ENCODE measurements at places on chromosomes 12 and 14. TPM values are rescaled to one million over a fixed set of nuclear protein-coding genes. Genes with fewer than 3 reads are reported as not detected.

Gene SOX5
- 32.8 TPM for total RNA-seq

DNA sequence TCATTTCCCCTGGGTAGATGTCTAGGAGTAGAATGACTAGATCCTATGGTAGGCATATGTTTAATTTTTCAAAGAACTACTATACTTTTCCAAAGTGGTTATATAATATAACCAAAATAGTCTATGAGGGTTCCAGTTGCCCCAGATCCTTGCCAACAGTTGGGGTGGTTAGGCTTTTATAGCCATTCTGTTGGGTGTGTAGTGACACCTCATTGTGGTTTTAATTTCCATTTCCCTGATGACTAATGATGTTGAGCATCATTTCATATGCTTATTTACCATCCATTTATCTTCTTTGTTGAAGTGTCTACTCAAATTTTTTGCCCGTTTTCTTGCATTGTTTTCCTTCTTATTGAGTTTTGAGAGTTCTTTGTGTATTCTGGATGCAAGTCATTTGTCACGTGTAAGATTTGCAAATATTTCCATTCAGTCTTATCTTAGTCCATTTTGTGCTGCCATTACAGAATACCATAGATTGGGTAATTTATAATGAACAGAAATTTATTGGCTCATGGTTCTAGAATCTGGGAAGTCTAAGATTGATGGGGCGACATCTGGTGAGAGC is 4.7 kb downstream of the SYNE2 start:
- no peaks in the 10 kb centered on the region for H3K36me3 ChIP-seq
- no peaks in the 10 kb centered on the region for H3K27me3 ChIP-seq
- DNase-seq, result no peak
- H3K4me1 ChIP-seq, result peaks cover 33% of the 10 kb centered on the region
- H3K4me3 ChIP-seq, result no peak overlapping the region

DNA sequence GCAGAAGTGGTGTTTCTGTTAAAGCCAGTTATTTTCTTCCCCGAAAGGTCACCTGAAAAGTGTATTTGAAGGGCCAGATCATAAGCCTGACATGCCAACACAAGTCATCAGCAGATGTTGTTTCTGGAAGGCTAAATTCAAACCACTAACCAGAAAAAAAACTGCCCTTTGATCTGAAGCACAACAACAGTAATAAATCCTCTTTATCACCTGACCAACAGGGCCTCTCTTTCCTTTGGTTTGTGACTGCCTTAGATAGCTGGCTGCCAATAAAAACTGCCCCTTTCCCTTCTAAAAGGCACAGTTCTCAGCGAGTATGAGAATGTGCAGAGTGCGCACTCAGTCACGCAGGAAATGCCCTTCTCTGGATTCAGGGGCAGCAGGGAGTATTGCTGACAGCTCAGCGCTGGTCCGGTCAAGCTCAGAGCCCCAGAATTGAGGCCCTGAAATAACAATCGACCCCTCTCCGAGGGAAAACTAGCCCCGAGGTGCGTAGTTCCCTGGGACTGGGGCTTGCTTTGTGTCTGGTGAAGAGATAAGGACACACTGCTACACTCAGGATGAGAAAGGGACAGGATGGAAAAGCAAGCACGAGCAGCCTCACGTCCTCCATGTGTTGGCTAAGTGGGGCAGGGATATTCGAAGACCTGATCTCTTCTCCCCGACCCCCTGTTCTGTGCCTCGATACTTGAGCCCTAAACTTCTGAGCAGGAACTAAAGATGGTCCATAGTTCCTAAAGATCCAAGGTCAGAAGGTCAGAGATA is 184.2 kb upstream of the GZMB start:
- H3K27me3 ChIP-seq, result no peaks in the 10 kb centered on the region
- peaks cover 26% of the 10 kb centered on the region for H3K4me1 ChIP-seq
- no peak for DNase-seq
- peak overlapping the region; percentile 52 for H3K27ac ChIP-seq
- H3K4me3 ChIP-seq, result no peak overlapping the region
- H3K36me3 ChIP-seq, result no peaks in the 10 kb centered on the region

- H3K27me3 ChIP-seq, result no peaks in the 10 kb centered on the region
- no peaks in the 10 kb centered on the region for H3K36me3 ChIP-seq
- H3K4me3 ChIP-seq, result no peak overlapping the region
- H3K4me1 ChIP-seq, result no peaks in the 10 kb centered on the region
- no peak for DNase-seq
- H3K27ac ChIP-seq, result no peak overlapping the region
Observed at GRCh38 chr12:18224745-18225144, 36.6 kb upstream of the PIK3C2G start.

- no peak overlapping the region for H3K4me3 ChIP-seq
- DNase-seq, result no peak
- H3K27ac ChIP-seq, result no peak overlapping the region
- no peaks in the 10 kb centered on the region for H3K27me3 ChIP-seq
- H3K4me1 ChIP-seq, result peaks cover 4% of the 10 kb centered on the region
- no peaks in the 10 kb centered on the region for H3K36me3 ChIP-seq
Observed at GRCh38 chr14:60905923-60906322, 75.0 kb downstream of the TRMT5 start.

DNA sequence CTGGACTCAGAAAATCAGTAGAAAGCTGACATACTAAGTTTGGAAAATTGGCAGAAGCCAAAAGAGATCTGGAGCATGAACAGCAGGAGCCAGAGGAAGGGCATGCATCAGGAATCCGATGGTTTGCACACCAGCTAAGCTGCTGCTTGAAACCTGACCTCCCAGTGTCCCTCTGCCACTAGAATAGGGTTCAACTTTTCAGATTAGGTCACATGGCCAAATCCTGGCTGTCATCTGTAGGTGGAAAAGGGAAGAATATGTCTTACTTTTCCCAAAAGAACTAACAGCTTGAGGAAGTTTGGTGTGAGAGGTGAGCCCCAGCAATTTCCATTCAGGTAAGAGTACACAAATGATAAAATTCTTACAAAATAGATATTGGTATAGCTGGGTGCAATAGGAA is 732.6 kb downstream of the RERGL start:
- no peak overlapping the region for H3K27ac ChIP-seq
- no peak for DNase-seq
- no peaks in the 10 kb centered on the region for H3K4me1 ChIP-seq
- no peaks in the 10 kb centered on the region for H3K27me3 ChIP-seq

Data from type B pancreatic cell (in vitro differentiated cells).